ENCODE measurements at places on chromosomes 5 and 9.
A peak's percentile ranks its signal among the peaks of the same experiment; 100 is the strongest.

DNA sequence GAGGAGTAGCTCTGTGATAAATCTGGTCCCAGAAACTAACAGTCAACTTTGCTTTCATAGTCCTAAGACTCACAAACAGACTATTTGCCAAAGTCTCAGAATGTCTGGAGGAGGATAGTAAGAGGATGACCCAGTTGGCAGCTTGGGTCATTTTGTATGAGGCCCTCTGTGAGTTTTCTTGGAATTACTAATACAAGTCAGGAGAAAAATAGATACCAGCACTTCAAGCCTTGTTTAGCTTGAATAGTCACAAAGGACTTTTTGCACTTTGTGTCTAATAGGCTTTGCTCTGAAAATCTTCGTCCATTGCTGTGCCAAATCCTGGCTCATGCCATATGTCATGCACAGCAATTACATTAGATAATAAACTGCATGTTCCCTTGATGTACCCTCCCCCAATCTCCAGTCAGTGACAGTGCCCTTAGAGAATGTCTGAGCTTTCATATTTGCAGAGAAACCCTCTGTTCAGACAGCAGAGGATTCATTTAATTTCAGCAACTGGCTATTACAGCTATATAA is 612.8 kb downstream of the CSNK1G3 start:
- no peak for DNase-seq

DNA sequence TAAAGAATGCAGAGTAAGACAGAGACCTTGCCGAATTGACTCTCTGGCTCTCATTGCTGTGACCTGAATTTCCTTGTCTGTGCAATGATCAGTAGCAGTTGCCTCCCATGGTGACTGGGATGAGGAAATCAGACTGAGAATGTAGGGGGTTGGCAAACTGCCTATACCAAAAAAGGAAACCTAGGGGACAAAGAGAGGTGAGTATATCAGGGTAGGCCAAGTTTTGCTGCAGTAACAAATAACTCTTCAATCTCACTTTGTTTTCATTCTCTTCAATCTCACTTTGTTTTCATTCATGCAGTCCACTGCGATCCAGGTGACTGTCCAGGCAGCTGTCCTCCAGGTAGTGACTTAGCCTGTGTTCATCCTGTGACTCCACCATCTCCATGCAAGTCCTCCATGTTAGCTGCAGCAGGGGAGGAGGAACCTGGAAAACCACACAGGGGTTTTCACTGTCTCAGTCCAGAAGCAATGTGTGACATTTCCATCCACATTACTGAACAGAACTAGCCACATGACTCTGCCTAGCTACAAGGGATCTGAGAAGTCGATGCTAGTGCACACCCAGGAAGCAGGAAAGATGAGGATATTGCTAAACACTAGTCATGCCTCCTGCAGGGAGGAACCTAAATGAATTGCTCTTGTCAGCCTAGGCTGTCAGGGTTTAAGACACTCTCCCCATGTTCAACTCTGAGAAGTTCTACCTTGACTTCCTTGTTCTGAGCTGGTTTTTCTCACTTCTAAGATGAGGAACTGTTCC is 26.0 kb downstream of the TMEM174 start:
- no peak for DNase-seq

DNA sequence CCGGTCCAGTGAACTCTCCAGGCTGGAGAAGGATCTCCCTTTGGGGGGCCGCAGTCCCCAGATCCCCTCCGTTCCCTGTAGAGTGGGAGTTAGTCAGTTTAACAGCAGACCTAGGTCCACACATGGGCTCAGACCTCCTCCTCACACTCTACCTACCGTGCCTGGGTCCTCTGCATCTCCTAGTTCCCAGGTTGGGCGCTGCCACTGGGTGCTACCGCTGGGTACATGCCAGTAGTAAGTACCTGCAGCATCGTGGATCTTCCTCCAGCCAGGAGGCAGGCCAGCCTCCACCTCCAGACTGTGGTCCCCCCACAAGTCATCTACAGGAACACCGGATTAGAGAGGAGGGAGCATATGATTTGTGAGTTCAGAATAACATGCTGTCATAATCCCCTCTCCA is 802 bp downstream of the APBB3 start:
- no peak for DNase-seq

- no peak for DNase-seq
Observed at GRCh38 chr9:2478421-2478820, 143.2 kb upstream of the VLDLR start.

DNA sequence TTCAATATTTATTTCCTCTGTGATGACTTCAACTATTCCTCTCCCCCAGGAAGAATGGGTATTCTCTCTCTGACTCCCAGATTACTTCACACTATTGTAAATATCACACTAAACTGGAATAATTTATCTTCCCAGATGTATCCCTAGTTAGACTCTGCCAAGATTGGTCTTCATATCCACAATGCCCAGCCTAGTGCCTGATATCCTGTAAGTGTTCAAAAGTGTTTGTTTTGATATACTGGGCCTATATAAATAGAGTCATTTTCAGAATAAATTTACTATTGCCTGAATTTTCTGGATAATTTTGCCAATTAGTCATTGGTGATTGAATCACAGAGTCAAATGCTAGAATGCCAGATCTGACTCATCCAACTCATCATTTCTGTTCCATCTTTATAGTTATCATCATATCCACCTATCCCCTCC is 143.7 kb upstream of the TNC start:
- no peak for DNase-seq

DNA sequence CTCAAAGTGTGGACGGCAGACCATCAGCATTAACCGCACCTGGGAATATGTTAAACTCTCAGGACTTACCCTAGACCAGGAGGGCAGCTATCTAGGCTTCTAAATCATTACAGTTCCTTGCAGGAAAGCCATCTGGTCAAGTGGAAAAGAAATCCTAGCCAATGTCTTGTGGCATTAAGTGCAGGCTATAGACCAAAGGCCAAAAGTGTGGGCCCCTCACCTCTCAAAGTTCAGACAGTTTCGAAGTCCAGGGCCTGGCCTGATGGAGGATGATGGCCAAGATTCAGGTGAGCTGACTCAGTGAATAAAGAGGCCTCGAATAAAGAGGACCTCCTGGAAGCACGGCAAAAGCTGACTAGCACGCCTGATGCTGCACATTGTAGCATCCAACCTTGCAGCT is 24.0 kb upstream of the PTPN3 start:
- no peak for DNase-seq

DNA sequence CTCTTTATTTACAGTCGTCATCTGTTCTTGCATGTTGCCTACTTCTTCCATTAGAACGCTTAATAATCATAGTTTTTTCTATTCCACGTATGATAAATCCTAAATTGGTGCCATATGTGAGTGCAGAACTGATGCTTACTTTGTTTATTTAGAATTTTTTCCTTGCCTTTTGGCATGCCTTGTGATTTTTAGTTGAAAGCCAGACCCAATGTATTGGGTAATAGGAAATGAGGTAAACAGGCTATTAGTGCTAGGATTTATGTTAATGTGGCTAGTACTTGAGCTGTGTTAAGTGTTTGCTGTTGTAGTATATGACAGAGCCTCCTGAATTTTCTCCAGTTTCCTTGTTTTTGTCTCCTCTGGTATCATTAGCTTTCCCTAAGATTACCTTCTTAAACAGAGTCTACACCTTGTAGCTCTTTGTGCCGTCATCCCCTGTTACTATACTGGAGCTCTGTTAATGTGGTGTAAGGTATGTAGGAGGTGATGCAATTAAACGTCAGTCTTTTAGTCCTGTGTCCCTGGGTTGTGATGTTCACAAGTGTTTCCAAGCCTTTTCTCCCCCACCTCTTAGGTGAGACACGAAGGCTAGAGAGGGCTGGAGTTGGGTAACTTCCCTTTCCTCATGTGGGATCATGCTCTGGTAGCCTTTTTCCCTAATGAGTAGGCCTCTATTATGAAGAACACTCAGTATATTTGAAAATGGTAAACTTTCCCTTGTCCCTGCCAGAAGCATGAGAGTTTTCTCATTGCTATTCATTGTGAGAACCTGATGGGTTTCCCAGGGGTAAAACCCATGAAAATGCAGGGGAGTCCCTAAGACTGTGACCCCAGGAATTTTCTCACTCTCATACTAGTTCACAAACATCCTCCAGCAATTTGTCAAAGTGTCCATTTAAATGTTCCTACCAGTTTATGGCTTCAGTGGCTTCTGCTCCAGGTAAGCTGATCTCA is 21.2 kb downstream of the SPATA31D3 start:
- DNase-seq, result no peak

DNA sequence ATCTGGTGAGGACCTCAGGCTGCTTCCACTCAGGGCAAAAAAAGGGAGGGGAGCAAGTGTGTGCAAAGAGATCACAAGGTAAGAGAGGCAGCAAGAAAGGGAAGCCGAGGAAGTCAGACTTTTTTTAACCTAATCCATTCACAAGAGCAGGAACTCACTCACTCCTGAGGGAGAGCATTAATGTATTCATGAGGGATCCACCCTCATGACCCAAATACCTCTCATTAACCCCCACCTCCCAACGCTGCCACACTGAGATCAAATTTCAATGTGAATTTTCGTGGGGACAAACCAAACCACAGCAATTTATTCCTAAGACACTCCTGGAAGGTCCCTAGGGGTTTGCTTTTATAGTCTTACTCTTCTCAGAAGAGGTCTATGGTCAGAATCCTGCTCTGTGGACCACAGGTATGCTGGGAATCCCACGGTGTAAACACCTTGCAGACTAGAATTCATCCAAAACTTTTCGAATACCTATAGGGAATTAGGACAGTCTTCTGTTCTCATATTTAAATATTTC is 108.7 kb downstream of the HSD17B3 start:
- no peak for DNase-seq

DNA sequence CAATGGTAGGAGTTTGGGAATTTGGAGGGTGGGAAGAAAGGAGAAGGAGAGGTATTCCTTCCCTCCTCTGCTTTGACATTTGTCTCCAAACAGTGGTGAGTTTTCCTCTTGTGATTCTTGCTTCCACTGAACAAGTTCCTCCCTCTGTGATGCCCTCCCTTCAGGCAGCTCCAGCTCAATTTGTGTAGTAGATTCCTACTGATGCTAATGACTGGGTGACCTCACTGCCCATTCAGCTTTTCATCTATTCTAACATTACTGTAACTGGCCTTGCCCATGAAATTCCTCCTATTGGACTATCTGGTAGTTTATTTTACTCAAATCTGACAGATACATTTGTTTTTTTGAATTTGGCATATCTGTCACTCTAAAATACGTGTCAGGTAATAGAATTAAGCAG is 121.4 kb downstream of the NFIB start:
- DNase-seq, result no peak

- DNase-seq, result no peak
Observed at GRCh38 chr5:151101746-151102145, 20.9 kb upstream of the TNIP1 start.

DNA sequence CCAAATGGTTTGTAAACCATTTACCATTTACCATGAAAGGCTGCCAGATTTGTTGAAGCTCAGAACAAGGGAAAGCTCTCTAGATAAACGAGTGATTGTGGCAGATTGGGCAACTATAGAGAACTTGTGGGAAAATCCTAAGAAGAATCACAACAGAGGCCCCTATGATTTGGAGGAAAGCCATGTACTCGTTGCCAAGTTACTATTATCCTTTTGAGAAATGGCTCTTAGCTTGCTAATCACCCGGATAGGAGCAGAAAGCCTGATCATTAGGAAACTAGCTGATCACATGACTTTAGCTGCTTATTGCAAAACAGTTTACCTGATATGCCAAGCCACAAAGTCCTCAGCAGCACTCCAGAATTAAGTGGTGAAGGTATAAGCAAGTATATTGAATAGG is 23.5 kb upstream of the ATG10 start:
- no peak for DNase-seq

DNA sequence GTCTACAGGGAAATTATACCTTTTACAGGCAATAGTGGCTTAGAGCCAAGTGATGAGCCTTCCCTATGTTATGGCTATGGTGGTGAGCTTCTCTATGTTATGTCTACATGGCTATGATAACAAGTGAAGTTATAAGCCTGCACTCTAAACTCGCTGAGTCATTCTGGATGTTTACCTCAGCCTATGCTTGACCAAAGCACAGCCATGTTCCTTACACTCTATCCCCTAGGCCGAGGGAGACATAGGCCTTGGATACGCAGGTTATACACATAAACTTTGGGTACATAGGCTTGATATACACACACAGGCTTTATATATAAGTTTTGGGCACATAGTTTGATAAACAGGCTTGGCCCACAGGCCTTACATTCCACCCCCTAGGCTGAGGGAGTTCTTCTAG is 13.8 kb downstream of the DMAC1 start:
- DNase-seq, result no peak

DNA sequence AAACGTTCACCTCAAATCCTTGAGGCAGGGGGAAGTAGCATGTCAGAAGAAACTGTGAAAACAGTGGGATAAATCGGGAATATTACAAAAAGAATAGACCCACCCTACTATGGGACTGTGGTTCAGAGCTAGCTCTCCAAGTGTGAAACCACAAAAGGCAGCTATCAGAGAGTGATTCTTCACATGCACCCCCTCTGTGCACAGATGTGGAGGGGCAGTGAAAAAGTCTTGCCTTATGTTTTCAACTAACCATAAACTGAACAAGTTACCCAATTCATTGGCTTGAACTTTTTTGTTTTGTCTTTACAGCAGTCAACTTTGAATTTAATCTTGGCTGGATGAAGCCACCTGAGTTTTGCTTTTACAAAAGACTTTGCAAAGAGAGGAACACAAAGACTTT is 98.8 kb upstream of the NR4A3 start:
- no peak for DNase-seq

GRCh38 chr5:115366223-115366622 is 69.8 kb upstream of the CCDC112 start:
- no peak for DNase-seq

- no peak for DNase-seq
Observed at GRCh38 chr9:130445268-130445983, 665 bp downstream of the ASS1 start.

GRCh38 chr9:2414465-2414864 is 207.1 kb upstream of the VLDLR start:
- no peak for DNase-seq

- no peak for DNase-seq
Observed at GRCh38 chr5:171311322-171312077, 2.5 kb downstream of the TLX3 start.

- DNase-seq, result no peak
Observed at GRCh38 chr5:95725937-95726810, 5.0 kb upstream of the RHOBTB3 start.

- no peak for DNase-seq
Observed at GRCh38 chr9:126375386-126375785, 48.8 kb downstream of the MVB12B start.

- peak; percentile 52 for DNase-seq
Observed at GRCh38 chr9:86948074-86948929, 996 bp upstream of the GAS1 start.

Measured in stimulated activated CD8-positive, alpha-beta memory T cell treated with anti-CD3 and anti-CD28 coated beads, Interleukin-4, amount 100 ng/mL, for 1 hour (primary cell).